CD4-positive, alpha-beta T cell (primary cell): ENCODE measurements at places on chromosomes 16 and 17.
A peak's percentile ranks its signal among the peaks of the same experiment; 100 is the strongest.

GRCh38 chr16:86680162-86680561 is 101.8 kb downstream of the FOXL1 start:
- no peak for DNase-seq

- DNase-seq, result no peak
Measured at GRCh38 chr17:55248077-55248476, 16.7 kb upstream of the HLF start.

GRCh38 chr16:49341706-49342105 is 31.9 kb upstream of the C16orf78 start:
- DNase-seq, result no peak

DNA sequence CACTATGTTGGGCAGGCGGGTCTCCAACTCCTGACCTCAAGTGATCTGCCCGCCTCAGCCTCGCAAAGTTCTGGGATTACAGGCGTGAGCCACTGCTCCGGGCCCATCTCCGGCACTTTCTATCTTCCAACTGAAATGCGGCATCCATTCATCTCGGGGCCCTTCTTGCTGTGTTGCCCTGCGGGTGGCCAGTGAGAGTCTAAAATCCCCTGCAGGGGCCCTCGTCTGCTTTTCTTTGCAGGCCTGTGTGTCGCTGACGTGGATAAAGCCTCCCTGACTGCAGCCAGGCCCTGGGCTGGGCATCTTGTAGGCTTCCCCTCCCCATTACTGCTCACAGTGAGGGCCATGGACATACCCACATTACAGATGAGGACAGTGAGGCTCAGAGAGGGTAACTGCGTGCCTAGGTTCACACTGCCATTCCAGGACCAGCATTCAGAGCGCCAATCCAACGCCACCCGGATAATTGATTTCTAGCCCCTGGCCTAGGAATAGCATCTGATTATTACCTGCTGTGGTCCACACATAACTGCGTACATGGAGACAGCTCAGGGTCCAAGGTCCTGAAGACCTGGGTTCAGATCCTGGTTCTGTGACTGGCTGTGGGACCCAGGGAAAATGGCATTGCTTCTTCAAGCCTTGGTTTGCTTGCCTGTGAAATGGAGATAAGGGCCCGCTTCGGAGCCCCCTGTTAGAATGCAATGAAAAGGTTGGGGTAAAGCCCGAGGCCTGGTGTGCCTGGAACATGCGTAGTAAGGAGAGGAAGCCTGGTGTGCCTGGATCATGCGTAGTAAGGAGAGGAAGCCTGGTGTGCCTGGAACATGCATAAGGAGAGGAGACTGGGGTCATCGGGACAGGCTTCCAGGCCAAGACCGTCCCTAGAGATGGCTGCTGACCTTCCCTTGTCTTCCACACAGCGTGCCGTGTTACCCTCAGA is 25.0 kb downstream of the CRISPLD2 start:
- DNase-seq, result no peak

GRCh38 chr16:57795431-57795878 is 6.8 kb downstream of the KIFC3 start:
- peak; percentile 60 for DNase-seq

DNA sequence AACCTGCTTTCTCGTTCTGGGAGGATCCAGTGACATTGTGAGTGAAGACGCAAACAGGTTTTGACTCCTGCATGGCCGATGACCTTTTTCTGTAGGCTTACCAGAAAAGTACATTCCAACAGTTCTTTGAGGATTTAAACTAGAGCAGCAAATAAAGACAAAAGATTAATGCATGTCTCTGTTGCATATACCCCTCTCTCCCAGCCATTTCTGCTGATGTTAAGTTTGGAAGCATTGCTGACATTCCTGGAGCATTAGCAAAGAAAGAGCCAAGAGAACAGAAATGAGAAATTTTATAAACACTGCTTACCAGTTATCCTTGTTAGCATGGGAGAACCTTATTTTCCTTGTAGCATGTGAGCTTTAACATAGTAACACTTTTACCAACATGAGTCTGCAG is 49.3 kb downstream of the SIAH1 start:
- DNase-seq, result no peak

GRCh38 chr16:13913374-13914292 is 6.3 kb upstream of the ERCC4 start:
- DNase-seq, result no peak

DNA sequence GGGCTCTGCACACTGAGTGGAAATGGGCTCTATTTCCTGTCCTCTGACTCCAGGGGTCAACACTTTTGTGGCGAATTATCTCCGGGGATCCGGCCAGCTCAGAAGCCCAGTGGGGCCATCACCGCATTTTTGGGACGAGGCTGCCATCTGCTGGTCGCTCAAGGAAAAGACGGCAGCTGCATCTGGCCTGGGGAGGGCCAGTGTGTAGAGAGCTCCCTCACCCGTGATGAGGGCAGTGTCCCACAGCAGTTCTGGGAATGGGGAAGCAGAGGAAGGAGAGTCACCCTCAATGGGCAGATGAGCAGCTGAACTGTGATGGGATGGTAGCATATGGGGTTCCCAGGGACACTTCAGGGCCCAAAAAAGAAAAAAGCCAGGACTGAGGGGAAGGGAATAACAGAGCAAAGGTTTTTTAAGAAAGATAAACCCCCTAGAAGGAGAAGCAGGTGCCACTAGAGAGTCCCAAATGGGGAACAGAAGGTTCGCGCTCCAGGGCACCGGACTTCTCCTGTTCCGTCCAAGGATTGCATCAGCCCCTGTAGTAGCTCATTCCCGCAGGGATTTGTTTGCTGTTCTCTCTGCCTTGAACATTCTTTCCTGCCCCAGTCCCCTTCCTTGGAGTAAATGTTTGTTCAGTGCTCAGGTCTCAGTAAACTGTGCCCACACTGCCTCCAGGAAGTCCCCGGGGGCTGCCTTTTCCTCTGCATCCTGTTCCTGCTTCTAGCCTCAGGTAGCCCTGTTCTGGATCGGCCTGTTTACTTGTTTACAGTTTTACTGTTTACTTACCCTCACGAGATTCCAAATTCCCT is 9.3 kb upstream of the ABCC12 start:
- peak; percentile 55 for DNase-seq

- DNase-seq, result peak; percentile 11
Measured at GRCh38 chr16:49513040-49513439, 139.4 kb downstream of the C16orf78 start.

DNA sequence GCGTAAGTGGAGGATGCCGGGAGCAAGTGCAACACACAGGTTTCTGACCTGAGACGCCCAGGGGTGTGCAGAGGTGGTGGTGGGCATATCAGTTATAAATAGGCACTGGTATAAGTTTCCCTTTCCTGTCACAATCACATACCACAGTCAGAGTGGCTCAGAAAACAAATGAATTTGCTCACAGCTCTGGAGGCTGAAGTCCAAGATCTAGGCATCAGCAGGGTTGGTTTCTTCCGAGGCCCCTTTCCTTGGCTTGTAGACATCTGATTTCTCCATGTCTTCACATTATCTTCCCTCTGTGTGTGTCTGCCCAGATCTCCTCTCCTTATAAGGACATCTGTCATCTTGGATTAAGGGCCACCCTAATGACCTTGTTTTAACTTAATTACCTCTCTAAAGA is 250.5 kb upstream of the TNRC6C start:
- DNase-seq, result no peak

- no peak for DNase-seq
Measured at GRCh38 chr17:50049636-50050035, 6.3 kb upstream of the ITGA3 start.

- no peak for DNase-seq
Measured at GRCh38 chr17:73548620-73549311, 95.5 kb downstream of the SDK2 start.

GRCh38 chr17:35146214-35146833 is 1.3 kb upstream of the UNC45B start:
- no peak for DNase-seq

- DNase-seq, result no peak
Measured at GRCh38 chr16:85750827-85751697, at the start of gene C16orf74. TSS of gene C16orf74 (minus strand) at chr16:85751096. CDS start at chr16:85735217, 15,879 bp downstream.

- no peak for DNase-seq
Measured at GRCh38 chr17:42818379-42818778, 5.7 kb downstream of the BECN1 start.

DNA sequence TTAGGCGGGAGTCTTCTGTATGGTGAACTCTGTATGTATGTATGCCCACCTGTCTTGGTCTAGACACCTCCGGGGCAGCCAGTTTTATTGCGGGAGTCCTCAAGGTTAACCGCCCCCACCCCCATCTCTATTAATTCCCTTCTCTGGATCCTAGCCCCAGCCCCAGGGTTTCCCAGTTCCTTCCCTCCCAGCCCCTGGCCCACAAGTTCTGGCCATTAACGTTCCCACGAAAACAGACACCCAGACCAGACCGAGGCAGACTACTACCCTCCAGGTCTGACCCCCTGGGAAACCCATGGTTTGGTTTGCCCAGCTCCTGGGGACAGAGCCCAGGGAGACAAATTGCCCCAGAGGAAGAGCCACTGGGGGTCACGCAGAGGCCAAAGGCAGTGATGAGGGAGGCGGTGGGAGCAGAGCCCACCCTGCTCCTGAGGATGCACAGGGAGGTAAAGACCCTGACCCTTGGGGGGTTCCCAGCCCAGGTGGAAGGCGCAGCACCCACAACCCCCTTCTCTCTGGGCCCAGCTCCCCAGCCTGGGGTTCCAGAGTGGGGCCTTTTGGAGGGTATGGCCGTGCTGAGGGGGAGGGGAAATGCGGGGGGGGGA is 8.5 kb downstream of the TBKBP1 start:
- DNase-seq, result no peak

DNA sequence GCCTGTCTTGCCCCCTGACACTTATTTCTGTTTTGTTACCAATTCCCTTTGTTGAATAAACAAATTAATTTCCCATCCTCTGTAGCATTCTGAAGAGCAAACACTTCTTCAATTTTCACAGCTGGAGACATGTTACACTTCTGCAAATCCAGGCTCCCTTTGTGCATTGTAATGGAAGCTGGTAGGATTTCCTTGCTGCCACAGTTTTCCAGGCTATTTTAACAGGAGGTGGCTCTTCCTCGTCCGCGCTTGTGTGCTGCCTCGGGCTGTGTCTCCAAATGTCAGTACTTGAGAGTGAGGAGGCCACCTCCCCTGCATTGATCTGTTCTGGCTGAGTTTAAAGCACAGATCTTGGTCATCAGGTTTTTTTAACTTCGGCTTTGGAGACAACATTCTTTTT is 40.0 kb downstream of the SOST start:
- DNase-seq, result no peak

- no peak for DNase-seq
Measured at GRCh38 chr16:57938936-57939871, 31.7 kb downstream of the CNGB1 start.

GRCh38 chr16:76943921-76944320 is 247.1 kb upstream of the MON1B start:
- no peak for DNase-seq

DNA sequence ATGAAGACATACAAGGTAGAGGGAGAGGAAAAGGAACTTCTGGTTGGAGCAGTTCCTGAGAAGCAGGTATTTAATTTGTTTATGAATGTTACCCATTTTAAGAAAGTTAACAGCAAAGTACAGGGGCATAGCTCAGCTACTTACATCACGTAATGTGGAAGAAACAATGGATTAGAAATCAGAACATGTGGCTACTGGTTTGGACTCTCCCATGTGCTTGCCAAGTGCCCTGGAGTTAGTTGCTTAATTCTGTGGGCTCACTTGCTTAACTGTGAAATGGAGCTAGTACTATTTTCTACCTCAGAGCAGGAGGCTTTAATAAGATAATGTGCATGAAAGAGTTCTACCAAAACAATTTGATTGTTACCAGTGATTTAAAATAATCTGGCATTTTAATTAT is 27.3 kb downstream of the RSPRY1 start:
- no peak for DNase-seq

GRCh38 chr17:49249890-49250522 is 19.4 kb upstream of the PHOSPHO1 start:
- no peak for DNase-seq

DNA sequence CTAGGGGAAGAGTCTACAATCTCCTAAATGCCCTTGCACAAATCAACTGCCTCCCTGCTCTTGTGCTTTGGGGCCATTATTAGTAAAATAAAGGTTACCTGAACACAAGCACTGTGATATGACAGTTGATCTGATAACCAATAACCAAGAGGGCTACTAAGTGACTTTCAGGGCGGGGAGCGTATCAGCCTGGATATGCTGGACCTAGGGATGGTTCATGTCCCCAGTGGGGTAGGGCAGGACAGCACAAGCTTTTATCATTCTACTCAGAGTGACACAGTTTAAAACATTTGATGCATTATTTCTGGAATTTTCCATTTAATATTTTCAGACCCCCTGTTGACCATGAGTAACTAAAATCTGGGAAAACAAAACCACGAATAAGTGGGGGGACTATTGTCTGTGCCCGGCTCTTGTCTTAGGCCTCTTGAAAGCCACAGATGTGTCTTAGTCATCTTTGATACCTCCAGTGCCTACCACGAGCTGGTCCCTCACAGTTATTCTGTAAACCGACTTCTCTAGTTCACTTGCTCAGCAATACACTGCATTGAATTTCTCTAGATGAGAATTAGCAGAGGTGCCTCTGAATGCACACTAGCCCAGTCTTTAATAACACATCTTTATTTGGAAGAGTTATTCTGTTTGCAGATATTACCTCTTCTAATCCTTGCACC is 94.6 kb upstream of the DHX40 start:
- no peak for DNase-seq

- peak; percentile 24 for DNase-seq
Measured at GRCh38 chr17:28953444-28954118, 2.3 kb upstream of the PHF12 start.

DNA sequence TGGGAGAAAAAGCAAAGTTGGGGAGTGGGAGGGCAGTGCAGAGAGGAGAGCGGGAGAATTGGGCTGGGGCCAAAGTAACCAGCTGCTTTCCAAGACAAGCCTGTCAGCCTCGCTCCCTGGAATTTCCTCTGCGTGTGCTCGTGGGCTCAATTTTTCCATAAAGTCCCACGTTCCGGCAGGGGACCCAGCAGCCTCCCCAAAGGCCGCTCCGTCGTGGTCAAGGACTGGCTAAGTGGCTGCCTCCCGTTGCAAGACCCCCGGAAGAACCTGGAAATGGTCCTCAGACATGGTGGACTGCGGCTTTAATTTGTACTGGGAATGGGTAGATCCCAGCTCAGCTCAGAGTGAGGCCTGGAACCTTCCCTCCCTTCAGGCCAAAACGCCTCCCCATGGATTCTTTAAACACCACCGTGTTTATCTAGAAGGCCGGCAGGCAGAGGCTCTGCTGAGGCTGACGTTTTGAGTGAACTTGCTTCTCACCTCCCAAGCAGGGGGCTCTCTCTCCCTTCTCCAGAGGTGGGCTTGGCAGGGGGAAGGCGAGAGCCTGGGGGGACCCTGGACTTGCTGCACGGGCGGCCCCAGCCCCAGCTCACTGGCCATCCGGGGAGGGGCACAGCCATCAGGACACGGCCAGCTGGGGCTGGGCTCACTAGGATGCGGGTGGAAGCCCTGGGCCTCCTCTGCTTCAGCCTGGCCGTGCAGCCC is 190.0 kb downstream of the C16orf95 start:
- no peak for DNase-seq

- DNase-seq, result no peak
Measured at GRCh38 chr17:39740357-39741111, 2.8 kb downstream of the GRB7 start.

- DNase-seq, result no peak
Measured at GRCh38 chr17:74715144-74715543, 2.4 kb upstream of the CD300LF start.
